NCI-H187 treated with DMSO at 0.1 percent for 48 hours (cell line): ENCODE measurements at places on chromosomes 3 and 15.

GRCh38 chr3:118436697-118437262, 597.9 kb downstream of the IGSF11 start:
- no peak for DNase-seq

DNA sequence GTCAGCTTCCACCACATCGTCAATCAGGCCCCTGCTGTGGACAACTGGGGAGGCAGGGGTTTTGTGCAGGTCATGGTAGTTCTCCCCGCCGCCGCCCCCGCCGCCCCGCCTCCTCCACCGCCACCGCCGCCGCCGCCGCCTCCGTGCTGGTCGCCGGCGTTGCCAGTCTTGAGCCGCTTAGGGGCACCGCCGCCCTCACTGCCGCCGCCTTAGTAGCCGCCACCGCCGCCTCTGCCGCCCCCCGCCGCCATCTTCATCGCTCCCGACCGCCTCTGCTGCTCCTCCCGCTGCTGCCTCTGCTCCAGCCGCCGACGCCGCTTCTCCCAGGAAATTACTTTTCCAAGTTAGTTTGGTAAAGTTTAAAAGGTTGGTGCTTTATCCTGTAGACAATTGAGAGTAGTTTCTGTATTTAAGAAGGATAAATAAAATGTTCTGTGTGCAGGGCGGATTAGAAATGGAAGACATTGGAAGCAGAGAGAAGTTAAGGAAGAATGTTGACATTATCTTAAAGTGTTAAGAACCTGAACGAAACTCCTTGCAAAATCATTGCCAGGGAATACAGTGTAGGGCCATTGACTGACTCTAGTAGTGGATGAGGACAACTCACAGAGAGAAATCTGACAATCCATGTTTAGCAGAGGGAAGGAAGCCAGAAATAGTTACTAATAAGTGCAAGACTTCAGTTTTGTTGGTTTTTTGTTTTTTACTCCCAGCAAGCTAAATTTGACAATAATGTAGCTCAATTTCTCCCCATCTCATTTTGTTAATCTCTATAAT, 53.0 kb upstream of the GOLGA8A start:
- no peak for DNase-seq

GRCh38 chr3:32435911-32436815, 44.5 kb downstream of the CMTM7 start:
- DNase-seq = no peak

GRCh38 chr3:45711931-45712330, 22.7 kb downstream of the SACM1L start:
- DNase-seq = no peak

DNA sequence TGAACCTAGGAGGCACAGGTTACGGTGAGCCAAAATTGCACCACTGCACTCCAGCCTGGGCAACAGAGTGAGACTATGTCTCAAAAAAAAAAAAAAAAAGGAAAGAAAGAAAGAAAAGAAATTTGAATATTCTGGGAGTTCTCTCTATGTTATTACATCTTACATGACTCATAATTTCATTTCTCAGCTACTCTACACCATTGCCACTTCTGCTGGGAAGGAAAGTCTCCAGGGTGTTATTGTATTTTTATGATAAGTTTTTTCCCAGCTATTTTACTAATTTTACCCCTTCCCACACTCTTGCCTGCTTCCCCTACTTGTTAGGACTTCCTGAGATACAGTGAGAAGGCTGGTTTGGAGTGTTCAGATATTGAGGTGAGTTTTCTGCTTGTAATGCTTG, 69.7 kb upstream of the UMPS start:
- DNase-seq = no peak

- DNase-seq = no peak
These were observed 272.7 kb downstream of the MECOM start for GRCh38 chr3:169390741-169391305.

DNA sequence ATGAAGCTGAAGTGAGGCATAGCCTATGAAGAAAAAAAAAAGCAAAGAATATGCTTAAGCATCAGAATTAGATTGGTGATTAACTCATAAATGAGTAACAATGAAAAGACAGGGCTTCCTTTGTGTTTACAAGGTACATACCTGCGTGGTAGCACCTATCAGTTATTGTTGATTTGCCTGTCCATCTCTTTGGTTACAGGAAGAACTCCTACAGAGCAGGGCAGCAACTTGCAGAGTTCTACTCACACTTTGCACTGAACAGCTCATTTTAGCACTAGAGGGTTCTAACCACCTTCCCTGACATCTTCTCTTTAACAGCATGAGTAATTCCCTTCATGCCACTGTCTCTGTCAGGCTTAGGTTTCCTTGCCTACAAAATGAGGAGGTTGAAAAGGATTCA, 166.0 kb downstream of the DPH6 start:
- DNase-seq = no peak

DNA sequence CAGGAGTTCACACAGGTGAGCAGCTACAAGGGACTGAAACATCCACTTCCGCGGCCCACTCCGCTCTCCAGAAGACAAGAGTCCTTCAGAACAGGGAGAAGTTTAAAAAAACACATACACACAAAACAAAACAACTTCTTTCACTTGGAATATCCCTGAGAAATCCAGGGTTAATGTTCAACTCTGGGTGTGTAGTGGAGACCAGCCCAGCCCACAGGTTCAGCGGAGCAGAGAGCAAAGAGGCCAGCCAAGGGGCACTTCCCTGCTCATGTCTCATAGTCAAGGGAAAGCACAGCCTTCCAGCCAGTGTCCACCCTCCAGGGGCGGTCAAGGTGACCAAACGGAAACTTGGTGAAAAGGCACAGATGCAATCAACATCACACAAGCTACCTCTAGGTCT, 41.6 kb downstream of the WNT5A start:
- no peak for DNase-seq

DNA sequence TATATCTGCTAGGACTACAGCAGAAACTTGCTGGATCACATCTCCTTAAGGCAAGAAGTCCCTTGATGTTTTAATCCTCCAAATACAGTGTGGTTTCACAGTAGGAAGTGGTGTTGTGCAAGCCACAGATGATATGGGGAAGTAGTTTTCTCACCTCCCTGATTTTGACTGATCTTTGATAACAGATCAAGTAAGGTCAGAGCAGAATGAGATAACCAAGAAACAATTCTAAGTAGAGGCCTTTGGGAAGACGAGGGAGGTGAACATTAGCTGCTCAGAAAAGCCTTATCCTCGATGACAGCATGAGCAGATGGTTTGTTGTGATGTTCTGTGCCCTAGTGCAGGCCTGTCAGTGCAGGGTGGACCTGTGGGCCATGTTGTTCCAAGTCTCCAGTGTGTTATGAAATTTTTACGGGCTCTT, 61.3 kb downstream of the RIOX2 start:
- DNase-seq = no peak

GRCh38 chr15:96360581-96361308, 30.2 kb downstream of the NR2F2 start:
- DNase-seq = no peak

DNA sequence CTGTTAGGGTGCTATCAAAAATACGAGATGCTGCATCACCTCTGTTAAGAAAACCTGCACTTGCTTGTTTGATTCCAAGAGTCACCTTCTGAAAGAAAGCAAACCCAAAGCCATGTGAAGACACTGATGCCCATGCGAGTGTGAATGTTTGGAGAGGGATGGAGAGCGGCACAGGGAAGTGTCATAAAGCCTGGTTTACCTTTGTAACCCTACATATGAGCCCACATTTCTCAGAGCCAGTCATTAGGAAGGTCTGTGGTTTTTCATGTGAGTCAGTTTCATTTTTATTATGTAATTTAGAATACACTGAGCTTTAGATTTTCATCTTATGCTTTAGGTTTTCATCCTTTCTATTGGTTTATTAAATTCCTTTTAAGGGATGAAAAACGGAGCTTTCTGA, 896.8 kb downstream of the ROBO1 start:
- no peak for DNase-seq

- no peak for DNase-seq
These were observed 29.8 kb downstream of the POMGNT2 start for GRCh38 chr3:43075904-43076661.

DNA sequence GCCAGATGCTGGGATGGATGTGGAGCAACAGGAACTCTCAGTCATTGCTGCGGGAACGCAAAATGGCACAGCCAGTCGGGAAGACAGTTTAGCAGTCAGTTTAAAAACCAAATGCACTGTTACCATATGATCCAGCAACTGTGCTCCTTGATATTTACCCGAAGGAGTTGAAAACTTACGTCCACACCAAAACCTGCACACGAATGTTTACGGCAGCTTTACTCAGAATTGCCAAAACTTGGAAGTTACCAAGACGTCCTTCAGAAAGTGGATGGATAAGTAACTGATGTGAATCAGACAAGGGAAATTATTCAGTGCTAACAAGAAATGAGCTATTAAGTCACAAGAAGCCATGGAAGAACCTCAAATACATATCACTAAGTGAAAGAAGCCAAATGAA, 36.1 kb upstream of the SLC41A3 start:
- no peak for DNase-seq

DNA sequence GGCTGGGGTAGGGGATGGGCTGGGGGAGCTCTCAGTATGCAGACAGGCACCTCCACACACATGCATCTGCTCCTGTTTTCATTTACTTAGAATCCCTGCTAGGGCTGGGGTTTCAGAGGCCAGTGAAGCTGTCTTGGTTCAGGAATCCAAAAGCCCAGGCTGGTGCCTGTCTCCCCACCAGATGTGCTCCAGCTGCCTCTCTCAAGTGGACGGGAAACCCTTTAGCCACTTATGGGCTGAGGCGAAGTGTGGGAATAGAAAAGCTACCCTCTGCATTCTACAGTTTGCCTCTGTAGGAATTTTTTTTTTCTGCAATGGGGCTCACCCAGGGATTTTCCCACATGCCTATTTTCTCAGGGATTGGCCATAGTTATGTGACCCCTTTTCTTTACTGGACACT, 72.5 kb downstream of the ATP2B2 start:
- no peak for DNase-seq

GRCh38 chr3:15350141-15350540, 17.8 kb upstream of the SH3BP5 start:
- no peak for DNase-seq

DNA sequence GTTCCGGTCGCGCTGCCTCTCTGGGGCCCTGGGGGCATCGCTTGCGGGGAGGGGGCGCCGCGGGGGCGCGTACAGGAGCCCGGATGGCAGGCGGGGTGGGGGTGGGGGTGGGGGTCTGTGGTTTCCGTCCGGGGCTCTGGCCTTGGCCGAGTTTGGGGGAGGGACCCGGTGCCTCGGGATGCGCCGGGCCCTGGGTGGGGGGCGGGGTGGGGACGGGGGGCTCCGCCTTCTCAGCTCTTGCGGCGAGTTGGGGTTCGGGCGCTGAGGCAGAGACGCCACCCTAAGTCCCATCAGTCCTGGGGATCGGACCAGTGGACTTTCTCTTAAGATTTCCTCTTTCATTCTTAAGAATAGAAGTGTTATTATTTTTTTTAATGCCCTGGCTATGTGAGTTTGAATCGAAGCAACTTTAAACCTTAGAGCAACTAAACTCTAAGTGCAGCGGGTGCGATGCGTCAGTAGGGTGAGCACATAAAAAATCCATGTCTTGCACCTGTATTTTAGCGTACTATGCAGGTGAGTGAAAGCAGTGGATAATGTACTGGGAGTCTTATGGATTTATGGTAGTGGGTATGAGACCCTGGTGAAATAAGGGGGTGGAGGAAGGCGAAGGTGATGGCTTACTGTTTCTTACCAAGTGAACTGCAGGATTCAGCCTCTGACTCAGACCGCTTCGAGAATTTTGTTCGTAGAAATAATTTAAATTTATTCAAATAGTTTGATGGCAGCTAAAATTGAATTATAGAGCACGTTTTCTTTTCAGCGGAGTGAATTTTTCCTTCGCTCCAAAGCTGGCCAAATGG, 762 bp downstream of the CTNNB1 start:
- no peak for DNase-seq

- DNase-seq = no peak
These were observed 27.3 kb downstream of the CYP11A1 start for GRCh38 chr15:74340150-74340549.

DNA sequence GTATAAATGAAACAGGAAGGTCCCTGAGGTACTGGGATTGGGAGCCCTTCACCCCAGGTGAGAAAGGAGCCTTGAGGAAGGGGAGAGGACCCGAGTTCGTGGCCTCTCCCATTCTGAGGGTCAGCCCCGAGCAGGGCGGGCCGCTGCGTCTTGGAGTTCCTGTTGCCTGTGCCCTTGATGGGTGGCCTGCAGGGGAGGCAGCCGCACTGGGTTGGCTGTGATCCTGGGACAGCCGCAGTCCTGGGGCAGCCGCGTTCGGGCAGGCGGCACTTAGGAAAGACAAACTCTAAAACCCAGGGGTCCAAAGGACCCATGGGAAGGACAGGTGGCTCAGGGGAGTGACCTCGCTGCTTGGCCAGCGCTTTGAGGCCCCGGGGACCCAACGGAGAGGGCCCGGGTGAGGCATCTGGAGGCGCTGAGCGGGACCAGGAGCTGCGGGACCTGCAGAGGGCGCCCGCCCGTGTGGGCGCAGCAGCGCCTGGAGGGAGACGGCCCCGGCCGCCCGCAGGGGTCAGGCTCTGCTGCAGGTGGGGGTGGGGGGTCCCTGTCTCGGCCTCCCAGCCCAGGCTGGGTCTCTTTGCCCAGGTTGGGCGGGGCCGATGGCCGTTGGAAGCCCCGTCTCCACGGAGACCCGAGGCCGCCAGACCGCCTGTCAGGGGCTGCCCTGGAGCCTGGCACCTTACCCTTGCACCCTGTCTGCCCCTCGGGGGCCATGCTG, 65.1 kb downstream of the HMCES start:
- DNase-seq = no peak

- no peak for DNase-seq
These were observed 54.7 kb downstream of the ADAM10 start for GRCh38 chr15:58694641-58695398.

DNA sequence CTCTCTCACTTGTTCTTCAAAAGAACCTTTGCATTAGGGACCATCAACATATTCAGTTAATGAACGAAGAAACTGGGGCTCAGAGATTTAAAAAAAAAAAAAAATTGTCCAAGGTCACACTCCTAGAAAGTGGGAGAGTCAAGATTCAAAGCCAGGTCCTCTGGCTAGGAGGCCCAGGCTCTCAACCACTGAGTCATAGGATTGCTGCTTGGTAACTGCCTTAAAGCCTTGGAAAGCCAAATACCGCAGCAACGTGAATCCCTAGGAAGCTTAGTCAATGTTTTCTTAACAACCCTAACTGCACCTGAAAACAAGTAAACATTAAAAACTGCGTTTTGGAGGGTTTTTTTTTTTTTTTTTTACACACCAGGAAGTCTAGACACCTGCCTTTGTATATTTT, 156.8 kb downstream of the WNT5A start:
- DNase-seq = no peak

DNA sequence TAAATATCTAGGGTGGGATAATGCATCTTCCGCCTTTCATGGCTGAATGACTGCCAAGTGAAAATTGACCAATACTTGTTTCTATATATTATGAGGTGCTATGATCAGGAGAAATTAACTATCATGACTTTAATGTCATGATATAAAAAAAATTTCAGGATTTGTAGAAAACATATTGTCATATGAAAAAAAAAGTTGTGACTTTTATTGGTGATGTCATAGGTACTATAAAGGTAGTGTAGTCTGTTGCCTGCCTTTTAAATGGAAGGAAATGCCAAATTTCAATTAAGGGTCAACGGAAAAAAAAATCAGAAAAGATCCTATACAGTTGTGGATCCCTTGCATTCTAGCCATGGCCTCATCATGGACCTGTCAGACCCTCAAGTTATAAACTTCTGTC, 15.5 kb downstream of the LRRC3B start:
- no peak for DNase-seq

- no peak for DNase-seq
These were observed 6.1 kb downstream of the GMPS start for GRCh38 chr3:155876503-155876902.

- no peak for DNase-seq
These were observed 3.3 kb downstream of the ANKRD63 start for GRCh38 chr15:40279437-40280141.

- DNase-seq = no peak
These were observed 18.4 kb downstream of the SRGAP3 start for GRCh38 chr3:9231006-9231405.
